Fibroblast of the aortic adventitia (primary cell): ENCODE measurements at places on chromosomes 12 and 14.

DNA sequence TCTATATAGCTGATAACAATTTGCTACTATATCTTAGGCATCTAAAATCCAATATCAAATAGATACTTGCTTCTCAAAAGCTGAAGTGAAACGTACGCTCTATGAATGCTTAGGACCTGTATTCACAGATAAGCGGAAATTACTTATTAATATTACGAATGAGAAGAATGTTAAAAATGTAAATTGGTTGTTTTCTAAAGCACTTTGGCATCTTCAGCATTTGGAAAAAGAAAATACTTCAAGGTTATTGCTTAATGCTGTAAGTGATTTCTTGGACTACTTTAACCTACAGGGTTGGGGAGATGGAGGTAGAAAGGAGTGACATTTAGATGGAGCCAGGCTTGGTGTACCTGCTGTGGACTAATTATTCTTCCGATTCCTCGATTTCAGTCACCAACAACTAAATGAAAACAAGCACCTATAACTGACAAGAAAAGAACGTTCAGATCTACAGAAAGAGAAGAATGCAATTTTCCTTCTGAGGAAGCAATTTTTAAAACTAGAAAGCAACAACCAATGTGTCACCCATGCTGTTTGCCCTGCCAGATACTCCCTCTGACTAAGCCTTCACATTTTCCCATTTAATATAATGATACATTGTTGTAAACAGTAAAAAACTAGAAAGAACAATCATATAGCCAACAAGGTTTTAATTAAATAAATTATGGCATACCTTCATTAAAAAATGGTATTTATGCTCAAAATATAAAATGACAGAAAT is 49.3 kb downstream of the SLC25A21 start:
- DNase-seq: no peak

DNA sequence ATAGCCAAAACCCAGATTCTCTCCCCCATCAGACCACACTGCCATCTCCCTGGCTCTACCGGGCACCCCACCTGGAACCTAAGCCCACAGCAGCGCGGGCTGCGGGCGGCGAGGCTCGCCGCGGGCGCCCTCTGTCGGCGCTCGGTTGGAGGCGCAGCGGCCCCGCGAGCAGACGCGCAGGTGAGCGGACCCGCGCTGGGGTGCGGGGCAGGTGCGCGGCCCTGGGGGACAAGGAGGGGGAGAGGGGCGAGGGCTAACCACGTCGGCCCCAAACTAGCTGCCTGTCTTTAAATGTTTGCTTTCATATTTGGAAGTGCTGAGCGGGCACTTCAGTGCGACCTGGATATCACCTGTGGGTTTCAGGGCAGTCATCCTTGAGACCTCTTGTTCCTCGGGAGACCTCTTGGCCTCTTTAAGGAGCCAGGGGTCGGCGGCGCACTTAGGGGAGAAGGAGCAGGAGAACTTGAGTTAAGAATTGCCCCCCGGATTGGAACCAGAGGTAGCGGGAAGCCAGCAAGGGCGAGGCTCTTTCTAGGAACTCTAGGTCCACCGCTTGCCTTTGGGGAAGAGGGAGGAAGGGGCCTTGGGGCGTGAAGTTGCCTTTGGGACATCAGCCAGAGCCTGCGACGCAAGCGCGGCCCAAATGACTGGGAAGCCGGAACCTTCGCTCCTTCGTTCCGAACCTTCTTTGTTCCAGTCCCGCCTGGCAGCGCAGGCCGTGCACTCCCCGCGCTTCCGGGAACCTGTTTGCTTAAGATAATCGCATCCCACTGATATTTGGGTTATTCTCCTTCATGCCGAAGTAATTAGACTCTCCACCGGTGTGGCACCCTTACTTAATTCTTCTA is 78.7 kb downstream of the NEDD1 start:
- no peak for DNase-seq

- DNase-seq: peak; percentile 23
Observed at GRCh38 chr12:51335931-51336330, 10.5 kb downstream of the CELA1 start.

GRCh38 chr14:26719514-26719913 is 121.7 kb upstream of the NOVA1 start:
- peak; percentile 69 for DNase-seq

DNA sequence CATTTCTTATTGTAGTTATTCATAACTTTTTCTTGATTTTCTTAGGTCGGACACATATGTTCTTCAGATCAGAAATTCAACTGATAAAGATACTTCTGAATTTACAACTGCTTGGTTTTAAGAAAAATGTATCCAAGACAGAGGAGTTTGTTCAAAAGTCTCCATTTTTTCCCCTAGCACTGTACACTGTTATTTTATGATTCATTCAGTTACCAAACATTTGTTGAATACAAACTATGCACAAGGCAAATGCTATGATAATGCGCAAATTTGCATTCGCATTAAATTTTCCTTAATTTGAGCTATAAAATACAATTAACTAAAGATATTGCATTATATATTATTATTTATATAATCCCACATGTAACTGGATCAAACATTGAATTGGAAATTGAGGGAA is 10.1 kb upstream of the PLEKHA5 start:
- no peak for DNase-seq

DNA sequence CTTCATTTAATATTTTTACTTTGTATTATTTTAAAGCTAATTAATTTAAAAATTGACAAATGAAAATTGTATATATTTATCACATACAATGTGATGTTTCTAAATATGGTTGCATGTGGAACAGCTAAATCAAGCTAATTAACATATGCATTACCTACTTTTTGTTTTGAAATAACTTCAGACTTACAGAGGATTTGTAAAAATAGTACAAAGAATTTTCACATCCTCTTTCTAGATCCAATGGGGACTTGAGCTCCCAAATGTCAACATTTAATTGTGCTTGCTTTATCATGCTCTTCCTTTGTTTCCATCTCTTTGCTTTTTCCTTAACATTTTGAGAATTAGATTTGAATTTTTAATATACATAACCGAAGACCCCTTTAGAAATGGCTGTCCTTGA is 6.6 kb downstream of the DCD start:
- no peak for DNase-seq

GRCh38 chr14:35931346-35931745 is 105.2 kb downstream of the BRMS1L start:
- DNase-seq: no peak

DNA sequence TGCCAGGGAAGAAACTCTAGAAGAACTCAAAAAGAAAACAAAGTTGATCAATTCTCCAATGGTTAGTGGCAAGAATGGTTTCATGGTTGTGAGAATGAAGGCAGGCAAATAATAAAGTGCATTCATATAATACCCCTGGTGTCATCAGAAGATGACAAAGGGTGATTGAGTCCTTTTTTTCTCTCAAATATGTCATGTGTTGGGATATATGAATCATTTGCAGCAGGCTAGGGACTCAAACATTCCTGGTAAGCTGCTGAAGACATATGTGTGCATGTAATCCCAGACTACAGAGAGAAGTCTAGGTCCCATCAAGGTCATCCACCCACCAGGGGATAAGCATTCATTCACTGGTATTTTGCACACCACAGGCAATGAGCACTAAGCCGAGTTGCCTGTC is 82.4 kb upstream of the MYF6 start:
- no peak for DNase-seq

- DNase-seq: peak; percentile 66
Observed at GRCh38 chr12:48454667-48455066, 17.7 kb upstream of the ANP32D start.
